IMR-90 (cell line): ENCODE measurements at places on chromosomes 3 and 15. TPM values are rescaled to one million over a fixed set of nuclear protein-coding genes. Genes with fewer than 3 reads are reported as not detected.
A peak's percentile ranks its signal among the peaks of the same experiment; 100 is the strongest.

DNA sequence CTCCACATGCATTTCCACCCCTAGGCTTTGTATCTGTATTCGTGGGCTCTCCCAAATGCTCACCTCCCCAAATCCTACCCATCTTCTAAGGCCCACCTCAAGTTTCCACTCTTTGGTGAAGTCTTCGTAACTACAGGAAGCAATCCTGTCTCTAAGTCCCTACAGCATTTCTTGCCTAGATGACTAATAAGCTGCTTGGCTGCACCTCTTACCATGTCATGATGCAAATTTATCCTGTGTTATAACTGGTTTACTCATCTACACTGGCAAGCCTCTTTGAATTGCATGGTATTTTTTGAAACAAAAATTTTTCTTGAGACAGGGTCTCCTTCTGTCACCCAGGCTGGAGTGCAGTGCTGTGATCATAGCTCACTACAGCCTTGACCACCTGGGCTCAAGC lies 73.3 kb downstream of the SETMAR start:
- DNase-seq = peak; percentile 31

- no peak for DNase-seq
Measured at GRCh38 chr3:69129531-69129930, 7.1 kb upstream of the LMOD3 start.

- no peak for DNase-seq
Measured at GRCh38 chr3:28951772-28952556, 328.9 kb upstream of the RBMS3 start.

DNA sequence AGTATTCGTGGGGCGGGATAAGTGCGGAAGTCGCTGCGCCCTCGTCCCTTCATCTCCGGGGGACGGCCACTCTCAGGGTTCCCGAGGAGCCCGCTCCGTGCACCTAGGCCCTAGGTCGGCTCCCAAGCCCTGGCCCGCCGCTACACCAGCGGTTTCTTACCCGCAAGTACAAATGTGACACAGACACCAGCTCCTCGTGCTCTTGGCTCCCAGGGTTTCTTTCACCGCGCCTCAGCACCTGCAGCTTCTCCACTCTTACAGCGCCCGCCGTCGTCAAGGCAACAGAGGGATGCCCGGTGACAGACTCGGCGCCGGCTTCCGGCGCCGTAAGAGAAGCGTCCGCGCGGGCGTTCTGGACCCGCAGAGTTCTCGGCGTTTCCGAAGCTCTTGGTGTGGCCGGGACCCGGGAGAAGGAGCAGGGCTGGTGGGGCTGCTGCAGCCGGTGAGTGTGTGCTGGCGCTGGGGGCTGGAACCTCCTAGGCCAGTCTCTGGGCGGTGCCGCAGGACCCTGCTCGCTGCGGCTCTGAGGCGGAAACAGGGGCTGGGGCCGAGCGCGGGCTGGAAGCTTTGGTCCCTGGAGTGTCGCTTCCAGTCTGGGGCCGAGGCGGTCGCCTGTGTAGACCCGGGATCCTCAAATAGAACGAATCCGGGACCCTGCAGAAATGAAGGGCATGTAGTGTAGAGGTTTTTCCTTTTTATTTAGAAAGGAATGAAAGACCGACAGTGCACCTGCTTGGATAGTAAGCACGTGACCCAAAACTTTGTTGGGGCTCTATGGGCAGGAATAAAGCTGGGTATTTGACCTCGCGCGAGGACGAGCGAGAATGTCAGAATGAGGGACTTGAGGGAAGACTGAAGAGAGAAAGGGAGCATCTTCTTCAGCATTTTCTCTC lies 155.4 kb upstream of the GOLGA6L4 start:
- peak; percentile 3 for DNase-seq

- DNase-seq = no peak
Measured at GRCh38 chr15:101062471-101063171, 143.5 kb downstream of the LRRK1 start.

The TTC21A gene
- polyA plus RNA-seq = 1.6 and 1.8 TPM in 2 replicates

The SNTN gene
- not detected in 2 replicates for polyA plus RNA-seq

The GLDN gene
- polyA plus RNA-seq = not detected in 2 replicates
